ENCODE measurements at places on chromosomes 1 and 21.

- DNase-seq, result no peak
Measured at GRCh38 chr21:45695086-45695485, 51.6 kb downstream of the PCBP3 start.

DNA sequence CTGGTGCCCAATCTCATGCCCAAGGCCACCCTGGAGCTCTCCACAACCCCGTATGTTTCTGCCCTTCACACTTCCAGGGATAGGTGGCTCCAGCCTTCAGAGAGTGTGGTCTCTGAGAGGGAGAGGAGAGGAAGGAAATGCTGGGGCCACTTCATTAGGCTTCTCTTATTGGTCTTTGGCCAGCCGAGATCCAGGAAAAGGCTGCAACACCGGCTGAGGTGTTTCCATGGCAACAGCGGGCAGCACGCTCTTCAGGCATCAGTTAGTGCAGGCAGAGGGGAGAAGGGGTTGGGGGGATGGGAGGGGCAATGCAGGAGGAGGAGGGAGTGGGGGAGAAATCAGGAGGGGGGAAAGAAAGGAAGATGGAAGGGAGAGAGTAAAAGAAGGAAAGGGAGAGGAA, 275.1 kb upstream of the GJB5 start:
- no peak for DNase-seq

GRCh38 chr1:162091681-162092524, 22.4 kb downstream of the NOS1AP start:
- no peak for DNase-seq

GRCh38 chr21:43328958-43329691, 97.8 kb downstream of the SIK1 start:
- no peak for DNase-seq

DNA sequence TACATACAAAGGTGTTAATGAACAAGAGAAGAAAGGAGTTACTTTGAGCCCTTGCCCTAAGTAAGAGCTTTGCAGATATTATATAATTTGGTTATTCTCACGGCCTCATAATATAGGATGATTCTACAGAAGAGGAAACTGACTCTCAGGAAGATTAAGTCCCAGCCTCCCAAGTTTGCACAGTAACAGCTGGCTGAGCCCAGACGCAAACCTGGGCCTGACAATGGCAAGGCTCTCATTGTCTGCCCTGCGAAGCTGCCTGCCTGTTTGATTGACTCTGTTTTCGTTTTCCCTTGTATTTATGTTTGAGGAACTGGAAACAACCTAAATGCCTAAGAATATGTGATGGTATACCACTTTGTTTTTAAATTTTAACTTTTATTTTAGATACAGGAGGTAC, 76.2 kb upstream of the PGBD5 start:
- DNase-seq, result no peak

DNA sequence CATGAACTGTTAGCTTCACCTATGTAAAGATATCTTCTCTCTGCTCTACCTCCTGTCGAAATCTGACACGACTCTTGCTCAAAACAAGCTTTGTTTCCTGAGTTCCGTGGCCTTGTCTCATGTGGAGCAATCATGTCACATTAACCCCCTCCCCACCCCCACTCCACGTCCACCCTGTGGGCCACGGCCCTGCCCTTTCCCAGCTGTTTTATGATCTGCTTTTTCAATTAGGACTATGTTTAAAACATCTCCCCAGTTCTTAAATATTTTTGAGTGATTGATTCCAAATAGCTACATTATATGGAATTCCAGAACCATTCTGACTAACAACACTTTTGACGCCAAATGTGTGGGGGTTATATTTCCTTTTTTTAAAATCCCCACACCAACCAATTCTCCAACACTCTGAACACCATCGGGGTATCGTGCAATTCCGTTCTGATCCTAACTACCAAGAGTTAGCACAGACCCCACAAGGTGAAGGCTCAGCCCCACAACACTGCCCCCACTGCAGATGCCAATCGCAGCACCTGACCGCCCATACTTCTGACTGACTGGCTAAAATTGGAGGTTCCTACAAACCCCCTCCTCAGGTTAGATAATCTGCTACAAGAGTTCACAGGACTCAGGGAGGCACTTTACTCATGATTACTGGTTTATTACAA, 12.7 kb upstream of the S100A8 start:
- DNase-seq, result no peak
